ENCODE measurements at places on chromosomes 13 and 19. TPM values are rescaled to one million over a fixed set of nuclear protein-coding genes. Genes with fewer than 3 reads are reported as not detected.
A peak's percentile ranks its signal among the peaks of the same experiment; 100 is the strongest.

GRCh38 chr19:49231804-49232203 lies 74.2 kb downstream of the TRPM4 start:
- no peak for DNase-seq

GRCh38 chr13:42873081-42873480 lies 91.7 kb downstream of the FAM216B start:
- DNase-seq: no peak

DNA sequence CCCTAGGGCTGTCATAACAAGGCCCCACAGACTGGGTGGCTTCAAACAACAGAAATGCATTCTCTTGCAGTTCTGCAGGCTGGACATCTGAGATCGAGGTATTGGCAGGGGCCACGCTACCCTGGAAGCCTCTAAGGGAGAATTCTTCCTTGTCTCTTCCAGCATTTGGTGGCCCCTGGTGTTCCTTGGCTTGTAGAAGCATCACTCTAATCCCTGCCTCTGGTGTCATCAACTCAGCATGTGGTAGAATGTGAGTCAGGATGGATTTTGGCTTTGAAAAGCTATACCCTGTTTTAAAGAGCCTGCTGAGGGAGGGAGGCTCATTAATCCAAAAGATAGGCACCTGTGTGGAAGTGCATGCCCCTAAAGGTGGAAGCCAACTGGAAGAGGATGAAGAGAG lies 7.9 kb upstream of the GGACT start:
- no peak for DNase-seq

DNA sequence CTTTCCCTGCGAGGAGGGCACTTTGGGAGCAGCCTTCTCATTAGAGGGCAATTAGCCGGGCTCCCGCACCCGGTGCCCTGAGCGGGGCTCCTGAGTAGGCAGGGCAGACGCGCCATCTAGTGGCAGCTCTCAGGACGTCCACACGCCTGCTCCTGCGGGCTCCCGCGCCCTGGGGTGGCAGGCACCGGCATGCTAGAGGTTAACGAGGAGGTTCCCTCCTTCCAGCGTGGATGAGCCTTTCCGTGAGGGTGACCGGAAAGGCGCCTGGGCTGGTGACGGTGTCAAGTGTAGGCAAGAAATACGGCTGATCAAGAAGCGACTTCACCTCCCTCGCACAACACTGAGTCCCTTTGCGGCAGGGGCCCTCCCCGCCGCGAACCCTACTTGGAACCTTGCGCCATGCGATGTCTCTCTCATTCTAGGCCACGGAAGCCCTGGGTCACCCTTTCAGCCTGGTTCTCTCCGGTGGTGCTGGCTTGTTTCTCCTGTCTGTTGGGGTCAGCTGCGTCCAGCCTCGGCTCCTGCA lies 67.7 kb downstream of the ALOX5AP start:
- peak; percentile 82 for DNase-seq

DNA sequence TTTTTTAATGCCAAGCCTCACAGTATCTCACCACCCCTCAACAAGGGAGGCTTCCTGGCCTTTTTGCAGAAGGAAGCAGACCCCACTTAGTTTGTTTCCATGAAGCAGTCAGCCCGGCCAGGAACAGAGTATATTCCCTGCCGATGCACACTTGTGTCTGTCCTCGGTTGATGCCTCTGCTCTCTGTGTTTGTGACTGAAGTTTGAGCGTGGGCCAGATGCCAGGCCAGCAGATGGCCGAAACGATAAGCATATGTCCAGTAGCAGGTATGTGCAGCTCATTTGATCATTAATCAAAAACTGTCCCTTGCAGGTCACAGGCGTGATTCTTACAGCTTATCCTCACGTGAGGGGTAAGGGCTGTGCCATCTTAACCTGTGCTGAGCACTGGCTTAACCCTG lies 144.0 kb downstream of the IRS2 start:
- peak; percentile 57 for DNase-seq

DNA sequence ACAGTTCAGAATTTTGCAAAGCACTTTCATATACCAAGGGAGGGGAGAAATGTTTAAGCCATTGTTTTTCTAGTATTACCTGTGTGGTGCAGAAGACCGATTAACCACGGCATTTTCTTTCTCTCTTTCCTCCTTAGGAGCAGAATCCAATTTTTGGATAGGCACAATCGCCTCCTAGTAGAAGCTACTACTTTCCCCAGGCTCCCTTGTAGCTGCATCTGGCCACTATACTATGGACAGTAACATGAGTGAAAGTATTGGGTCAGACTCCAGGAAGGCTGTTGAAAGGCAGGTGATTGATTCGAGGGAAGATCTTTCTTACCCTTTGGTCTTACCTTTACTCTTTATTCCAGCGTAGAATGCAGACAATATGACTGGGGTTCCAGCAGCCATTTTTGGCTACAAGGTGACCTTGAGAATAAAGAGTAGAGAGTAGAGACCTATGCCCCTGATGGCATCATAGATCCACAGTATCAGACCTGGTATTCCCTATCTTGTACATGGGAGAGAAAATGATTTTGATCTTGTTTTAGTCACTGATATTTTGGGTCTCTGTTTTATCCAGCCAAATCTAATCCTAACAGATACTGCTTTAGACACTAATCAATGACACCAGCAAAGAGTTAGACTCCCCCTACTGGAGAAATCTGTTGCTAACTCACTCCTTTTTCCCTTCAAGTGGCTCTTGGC lies 77.0 kb downstream of the LRRC63 start:
- DNase-seq: peak; percentile 39

GRCh38 chr13:25608181-25608580 lies 236.4 kb downstream of the ATP8A2 start:
- no peak for DNase-seq

DNA sequence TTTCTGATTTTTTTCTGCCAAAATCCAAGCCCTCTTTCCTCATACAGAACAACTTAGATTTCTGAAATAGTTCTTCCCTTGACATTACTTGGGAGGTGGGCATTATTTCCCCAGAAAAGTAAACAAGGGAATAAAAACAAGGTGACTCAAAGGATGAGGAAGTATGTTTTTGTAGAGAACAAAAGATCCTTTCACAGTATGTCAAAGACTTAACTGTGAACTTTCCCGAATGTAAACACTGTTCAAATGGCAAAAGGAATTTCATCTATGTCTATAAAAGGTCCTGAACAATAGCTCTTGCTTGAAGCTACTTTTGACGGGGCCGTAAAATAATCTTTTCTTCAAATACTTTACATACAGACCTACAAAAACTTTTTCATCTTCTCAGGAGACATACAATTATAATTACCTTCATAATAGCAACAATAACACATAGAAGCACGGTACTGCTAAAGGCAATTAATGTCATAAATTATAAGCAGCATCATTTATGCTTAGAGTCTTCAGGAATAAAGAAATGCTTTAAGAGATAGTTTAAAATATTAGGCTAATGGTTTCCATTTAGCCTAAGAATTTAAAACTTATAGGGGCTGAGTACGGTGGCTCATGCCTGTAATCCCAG lies 191.1 kb downstream of the RGCC start:
- DNase-seq: no peak

GRCh38 chr13:112434032-112434431 lies 57.9 kb downstream of the SPACA7 start:
- DNase-seq: no peak

- no peak for DNase-seq
Observed at GRCh38 chr19:43695985-43696704, 19.7 kb upstream of the IRGC start.

GRCh38 chr13:111668451-111668850 lies 348.0 kb downstream of the TEX29 start:
- no peak for DNase-seq

DNA sequence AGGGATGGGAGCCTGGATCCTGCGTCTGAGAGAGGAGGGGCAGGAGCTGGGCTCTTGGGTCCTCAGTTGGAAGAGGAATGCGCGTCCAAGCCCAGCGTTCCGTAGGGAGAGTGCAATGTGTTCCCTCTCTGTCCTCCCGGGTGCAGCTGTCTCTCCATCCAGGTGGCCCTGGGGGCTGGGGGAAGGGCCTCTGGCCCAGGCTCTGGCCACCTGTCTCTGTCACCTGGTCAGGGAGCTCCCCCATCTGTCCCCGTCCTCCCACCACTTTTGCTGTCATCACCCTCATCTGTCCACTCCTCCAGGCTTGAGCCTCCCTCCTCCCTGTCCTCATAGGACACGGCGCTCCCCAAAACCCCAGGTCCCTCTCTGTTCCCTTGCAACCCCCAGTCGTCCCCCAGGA lies 3.7 kb upstream of the SBK2 start:
- no peak for DNase-seq

- peak; percentile 25 for DNase-seq
Observed at GRCh38 chr19:52941941-52942385, 18.7 kb upstream of the ZNF888 start.

GRCh38 chr13:101691341-101691860 lies 238.9 kb downstream of the ITGBL1 start:
- no peak for DNase-seq

DNA sequence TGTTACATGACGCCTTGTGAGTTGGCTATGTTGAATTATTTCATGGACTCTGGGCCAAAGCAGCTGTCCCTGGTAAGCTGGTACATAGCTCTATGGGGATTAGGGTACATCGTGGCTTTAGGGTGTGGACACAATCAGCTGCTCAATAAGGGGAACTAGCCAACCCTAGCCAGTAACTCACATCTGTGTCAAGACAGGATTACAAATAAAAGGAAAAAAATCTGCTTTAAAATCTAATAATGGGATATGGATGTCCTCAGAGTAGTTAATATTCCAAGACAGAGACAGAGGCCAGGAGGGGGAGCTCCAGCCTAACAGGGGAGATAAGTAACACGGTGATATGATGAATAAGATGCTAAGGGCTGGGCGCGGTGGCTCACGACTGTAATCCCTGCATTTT lies 21.1 kb upstream of the ZNF766 start:
- peak; percentile 34 for DNase-seq

GRCh38 chr13:91053318-91054065 lies 294.0 kb upstream of the MIR17HG start:
- DNase-seq: no peak

DNA sequence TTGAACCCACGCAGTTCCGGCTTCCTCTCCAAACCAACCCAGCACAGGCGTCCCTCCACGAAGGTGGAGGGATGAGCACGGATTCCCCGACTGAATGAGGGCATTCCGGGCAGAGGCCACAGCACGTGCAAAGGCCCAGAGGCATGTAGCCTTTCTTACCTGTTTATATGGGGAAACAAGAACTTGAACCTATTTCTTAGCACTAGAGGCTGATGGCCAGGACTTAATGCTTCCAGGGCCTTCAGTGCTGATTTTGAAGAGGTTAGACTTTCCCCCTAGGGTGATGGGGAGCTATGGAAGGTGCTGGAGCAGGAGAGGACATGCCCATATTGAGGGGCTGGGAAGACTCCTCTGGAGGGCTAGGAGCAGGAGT lies 2.0 kb downstream of the MAST3 start:
- DNase-seq: no peak

- peak; percentile 80 for DNase-seq
Observed at GRCh38 chr19:2282062-2282861, at the start of gene PEAK3. PEAK3 (minus strand) TSS chr19:2282175; CDS start chr19:2280931, 1,244 bp downstream.

GRCh38 chr19:15239337-15239949 lies 7.2 kb upstream of the EPHX3 start:
- no peak for DNase-seq

GRCh38 chr13:109785141-109785891 lies 1.1 kb downstream of the IRS2 start:
- DNase-seq: peak; percentile 47

- DNase-seq: no peak
Observed at GRCh38 chr13:77001963-77002587, 10.2 kb downstream of the CLN5 start.

- no peak for DNase-seq
Observed at GRCh38 chr19:49807904-49808675, 5.0 kb downstream of the FUZ start.

- DNase-seq: no peak
Observed at GRCh38 chr13:94859278-94859691, 146.9 kb upstream of the SOX21 start.

- DNase-seq: no peak
Observed at GRCh38 chr19:3653865-3654513, 27.4 kb upstream of the CACTIN start.

- peak; percentile 66 for DNase-seq
Observed at GRCh38 chr13:112733112-112733511, 43.3 kb downstream of the ATP11A start.

GRCh38 chr19:55619286-55619685 lies 5.1 kb downstream of the ZNF784 start:
- no peak for DNase-seq

DNA sequence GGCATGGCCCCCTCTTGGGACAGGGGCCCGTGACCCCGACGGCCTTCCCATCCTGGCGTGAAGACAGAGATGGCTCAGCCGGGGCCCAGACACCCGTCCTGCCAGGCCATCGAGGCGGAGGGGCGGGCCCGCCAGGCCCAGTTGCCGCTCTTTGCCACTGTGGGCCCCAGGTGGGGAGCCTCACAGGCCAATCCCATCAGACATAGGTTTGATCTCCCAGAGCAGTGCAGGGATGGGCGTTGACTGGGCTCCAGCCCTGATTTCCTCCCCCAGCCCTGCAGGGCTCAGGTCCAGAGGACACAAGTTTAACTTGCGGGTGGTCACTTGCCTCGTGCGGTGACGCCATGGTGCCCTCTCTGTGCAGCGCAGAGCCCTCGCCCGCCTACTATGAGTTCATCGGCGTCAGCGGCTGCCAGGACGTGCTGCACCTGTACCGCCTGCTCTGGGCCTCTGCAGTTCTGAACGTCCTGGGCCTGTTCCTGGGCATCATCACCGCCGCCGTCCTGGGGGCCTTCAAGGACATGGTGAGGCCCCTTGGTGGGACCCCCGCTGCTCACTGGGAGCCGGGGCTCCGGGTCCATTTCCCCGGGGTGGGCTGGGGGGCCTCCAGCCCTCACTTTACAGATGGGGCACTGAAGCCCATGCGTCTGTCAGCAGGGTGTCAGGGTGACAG lies 42.4 kb downstream of the TMEM255B start:
- no peak for DNase-seq

The UNC13A gene
- polyA plus RNA-seq: 0.38 TPM

The MUC16 gene
- not detected for polyA plus RNA-seq

The TEKTIP1 gene
- not detected for polyA plus RNA-seq

The LAIR1 gene
- not detected for polyA plus RNA-seq

The CCNA1 gene
- 0.21 TPM for polyA plus RNA-seq

The KIR2DL1 gene
- not detected for polyA plus RNA-seq

The ZNF571 gene
- polyA plus RNA-seq: 1.1 TPM

The C3 gene
- 0.67 TPM for polyA plus RNA-seq

The POU2F2 gene
- 0.49 TPM for polyA plus RNA-seq
